ENCODE measurements at places on chromosomes 6 and 20.

- no peak for DNase-seq
Measured at GRCh38 chr6:158977382-158977781, 22.6 kb downstream of the RSPH3 start.

- no peak for DNase-seq
Measured at GRCh38 chr20:57456116-57456515, 64.9 kb downstream of the RBM38 start.

DNA sequence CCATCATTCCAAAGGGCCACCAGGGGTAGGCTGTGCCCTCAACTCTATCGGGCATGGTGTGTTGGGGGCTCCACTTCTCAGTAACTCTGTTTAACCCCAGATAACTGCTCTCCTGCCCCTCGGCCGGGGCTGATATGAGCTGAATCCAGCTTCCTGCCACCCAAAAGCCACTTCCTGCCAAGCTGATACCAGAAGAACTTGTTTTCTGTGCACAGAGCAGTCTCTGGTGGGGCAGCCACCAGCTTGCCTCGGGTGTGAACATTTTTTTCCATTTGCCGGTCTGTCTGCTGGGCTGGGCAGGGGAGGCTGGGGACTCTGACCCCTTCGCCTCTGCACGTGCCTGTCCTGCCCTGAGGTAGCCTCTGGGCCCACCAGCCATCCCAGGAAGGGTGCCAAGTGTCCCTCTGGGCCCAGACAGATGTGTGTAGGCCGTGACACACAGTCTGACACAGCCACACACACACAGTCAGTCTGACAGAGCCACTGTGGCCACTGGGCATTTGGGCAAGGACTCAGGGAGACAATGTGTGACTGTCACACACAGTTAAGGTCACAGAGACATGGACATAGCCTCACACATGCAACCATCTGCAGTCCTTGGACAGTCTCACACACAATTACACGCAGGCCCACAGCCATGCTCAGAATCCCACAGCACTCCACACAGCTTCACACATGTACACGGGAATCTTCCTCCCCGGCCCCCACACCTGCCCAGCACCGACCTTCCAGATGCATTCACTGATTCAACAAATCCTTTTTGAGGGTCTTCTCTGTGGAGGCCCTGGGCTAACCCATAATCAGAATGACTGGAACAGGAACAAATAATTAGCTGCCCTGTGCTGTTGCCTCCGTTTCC lies 45.1 kb downstream of the NOL4L start:
- DNase-seq = peak; percentile 64

GRCh38 chr20:57698116-57698866 lies 11.5 kb downstream of the PMEPA1 start:
- no peak for DNase-seq

DNA sequence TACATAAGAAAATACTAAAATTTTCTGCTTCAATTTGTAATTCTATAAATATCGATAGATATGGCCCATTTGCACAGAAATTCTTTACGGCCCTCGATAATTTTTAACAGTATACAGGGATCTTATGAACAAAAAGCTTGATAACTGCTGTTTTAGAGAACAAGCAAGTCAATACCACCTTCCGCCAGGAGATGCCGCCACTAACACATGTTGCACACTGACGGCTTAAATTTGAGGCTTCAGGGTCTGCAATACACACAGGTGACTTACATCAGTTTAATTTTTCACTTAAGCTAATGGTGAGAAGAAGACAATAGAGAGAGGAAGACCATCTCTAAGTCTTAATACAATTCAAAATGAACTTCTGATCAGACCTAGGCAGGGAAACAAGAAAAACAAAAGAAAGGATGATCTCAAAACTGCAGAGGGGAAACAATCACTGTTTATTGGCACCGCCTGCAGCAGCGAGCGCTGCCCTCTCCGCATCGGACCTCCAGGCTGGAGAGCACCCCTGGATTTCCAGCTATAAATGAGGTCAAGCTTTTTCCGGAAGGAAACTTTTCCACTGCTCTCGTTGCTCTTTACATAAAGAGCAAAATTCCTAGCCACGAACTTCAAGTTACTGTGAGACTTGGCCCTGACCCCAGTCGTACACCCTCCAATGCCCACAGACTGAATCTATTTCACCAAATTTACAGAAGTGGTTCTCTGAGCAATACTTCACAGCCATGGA lies 53.9 kb downstream of the OTOR start:
- DNase-seq = no peak

GRCh38 chr20:9353916-9354276 lies 160.5 kb upstream of the LAMP5 start:
- no peak for DNase-seq

DNA sequence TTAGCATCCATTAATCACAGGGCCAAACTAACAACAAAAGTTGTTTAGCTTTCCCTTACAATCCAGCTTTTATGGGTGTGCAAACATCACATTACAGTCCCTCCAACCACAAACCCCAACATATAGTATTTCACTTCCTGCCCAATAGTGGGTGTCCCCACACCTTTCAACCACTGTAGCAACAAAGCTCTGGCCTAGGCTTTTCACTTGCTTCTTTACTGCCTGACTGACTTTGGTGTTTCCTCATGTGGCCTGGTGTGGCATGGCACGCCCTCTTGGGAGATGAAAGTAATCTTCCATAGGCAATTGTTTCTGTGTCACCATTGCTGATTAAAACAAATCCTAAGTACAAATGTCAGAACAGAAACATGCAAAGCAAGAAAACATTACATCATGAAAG lies 46.3 kb downstream of the MCM8 start:
- peak; percentile 79 for DNase-seq

DNA sequence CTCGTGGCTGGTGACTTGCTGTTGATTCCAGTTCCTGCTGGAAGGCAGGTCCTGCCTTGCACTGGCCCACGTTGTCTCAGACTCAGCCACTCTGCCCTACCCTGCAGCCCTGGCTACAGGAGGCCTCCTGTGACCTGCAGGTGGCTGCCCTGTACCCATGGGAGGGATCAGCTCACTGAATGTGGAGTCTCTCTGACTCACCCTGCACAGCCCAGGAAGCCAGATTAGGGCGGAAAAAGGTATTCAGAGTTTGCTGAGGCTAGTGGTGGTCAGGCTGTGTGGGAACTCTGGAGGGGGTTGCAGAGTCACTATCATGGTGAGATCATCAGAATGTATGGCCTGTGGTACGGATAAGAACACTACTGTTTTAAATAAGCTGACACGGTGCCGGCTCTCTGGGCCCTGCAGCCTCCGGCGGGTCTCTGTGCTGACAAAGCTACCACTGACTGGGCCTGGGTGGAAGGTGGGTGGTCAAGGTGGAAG lies 24.7 kb upstream of the PYGB start:
- peak; percentile 27 for DNase-seq

GRCh38 chr20:62413896-62414481 lies 6.9 kb upstream of the CABLES2 start:
- DNase-seq = no peak

DNA sequence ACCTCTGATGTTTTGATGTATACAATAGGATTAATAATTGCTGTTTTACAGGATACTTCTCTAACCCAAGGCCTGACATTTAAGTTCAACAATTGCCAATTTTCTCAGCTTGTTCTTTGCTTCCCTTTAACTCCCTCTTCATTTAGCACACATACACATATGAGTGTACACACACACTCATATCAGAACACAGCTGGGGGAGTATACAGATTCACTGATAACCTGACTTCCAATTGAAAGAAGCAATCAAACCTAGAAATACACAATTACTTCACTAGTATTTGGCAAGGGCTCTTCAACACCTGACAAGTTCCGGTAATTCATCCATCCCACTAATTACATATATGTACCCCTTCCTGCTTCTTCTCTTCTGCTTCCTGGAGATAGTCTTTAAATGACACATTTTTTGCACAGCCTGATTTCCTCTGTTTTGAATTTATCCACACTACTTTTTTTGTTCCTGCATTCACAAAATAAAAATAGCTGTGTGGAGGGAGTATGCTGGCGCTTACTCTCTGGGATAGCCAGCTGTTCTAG lies 11.2 kb downstream of the UST start:
- DNase-seq = no peak

GRCh38 chr6:144580039-144580438 lies 294.9 kb downstream of the UTRN start:
- DNase-seq = no peak

- DNase-seq = no peak
Measured at GRCh38 chr6:26330859-26331217, 34.2 kb upstream of the BTN3A2 start.

- no peak for DNase-seq
Measured at GRCh38 chr6:87697581-87698546, 4.2 kb downstream of the AKIRIN2 start.

DNA sequence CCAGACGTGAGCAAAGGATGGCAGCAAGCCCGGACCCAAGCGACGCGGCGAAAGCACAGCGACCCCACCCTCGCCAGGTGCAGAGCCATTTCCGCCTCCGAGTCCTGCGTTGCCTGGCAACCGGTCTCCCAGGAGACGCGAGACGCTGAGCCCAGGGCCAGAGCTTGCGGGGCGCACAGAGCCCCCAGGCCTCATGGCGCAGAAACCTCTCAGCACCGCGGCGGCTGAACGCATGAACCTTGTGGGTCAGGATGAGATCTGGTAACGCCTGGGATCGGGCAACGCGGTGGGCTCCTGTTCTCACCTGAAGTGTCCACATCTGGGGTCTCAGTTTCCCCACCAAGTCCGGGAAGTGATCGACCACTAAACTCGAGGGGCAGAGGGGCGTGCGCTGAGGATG lies 77.7 kb downstream of the ANKRD60 start:
- no peak for DNase-seq

- no peak for DNase-seq
Measured at GRCh38 chr20:16953858-16954257, 205.7 kb downstream of the OTOR start.

- DNase-seq = no peak
Measured at GRCh38 chr6:14072084-14072483, 45.5 kb upstream of the CD83 start.

DNA sequence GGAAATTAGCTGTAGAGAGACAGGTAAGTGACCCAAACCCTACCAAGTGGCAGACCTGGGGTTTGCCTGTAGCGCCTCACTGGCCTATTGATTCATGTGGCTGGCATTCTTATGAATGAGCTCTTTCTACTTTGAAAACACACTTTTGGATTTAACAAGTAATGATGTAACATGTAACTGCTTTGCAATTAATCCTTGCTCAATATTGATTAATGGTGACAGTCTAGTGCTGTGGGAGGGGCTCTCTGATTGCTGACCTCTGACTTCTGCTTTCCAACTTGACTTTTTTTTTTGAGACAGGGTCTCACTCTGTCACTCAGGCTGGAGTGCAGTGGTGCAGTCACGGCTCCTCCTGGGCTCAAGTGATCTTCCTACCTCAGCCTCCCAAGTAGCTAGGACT lies 82.7 kb downstream of the TIAM2 start:
- DNase-seq = no peak

- DNase-seq = no peak
Measured at GRCh38 chr6:14423330-14423729, 305.8 kb downstream of the CD83 start.

- no peak for DNase-seq
Measured at GRCh38 chr6:108157981-108158525, 7.8 kb upstream of the NR2E1 start.

- no peak for DNase-seq
Measured at GRCh38 chr6:89082486-89082891, 1.9 kb downstream of the PNRC1 start.

GRCh38 chr6:18473755-18474154 lies 86.6 kb downstream of the RNF144B start:
- DNase-seq = no peak

- DNase-seq = no peak
Measured at GRCh38 chr6:890995-891394, 198.1 kb upstream of the EXOC2 start.

- no peak for DNase-seq
Measured at GRCh38 chr20:15676815-15677214, 896.4 kb downstream of the KIF16B start.

GRCh38 chr6:134410541-134410940 lies 92.6 kb upstream of the SGK1 start:
- no peak for DNase-seq

DNA sequence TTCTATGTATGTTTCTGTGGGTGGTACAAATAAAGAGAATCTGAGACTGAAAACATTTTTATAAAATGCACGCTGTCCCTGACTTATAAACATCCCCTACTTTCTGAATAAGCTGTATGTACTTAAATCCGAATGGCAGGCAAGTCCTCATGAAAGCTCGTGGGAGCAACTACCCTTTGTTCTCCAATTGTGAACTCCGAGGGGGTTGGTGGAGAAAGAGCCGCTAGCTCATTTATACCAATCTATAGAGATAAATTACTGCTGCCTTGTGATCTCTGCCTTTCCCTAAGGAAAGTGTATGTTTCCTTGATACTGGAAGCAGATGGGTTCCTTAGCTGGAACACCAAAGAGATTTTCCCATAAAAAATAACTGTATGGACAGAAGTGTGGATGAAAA lies 84.5 kb downstream of the GJA10 start:
- no peak for DNase-seq

DNA sequence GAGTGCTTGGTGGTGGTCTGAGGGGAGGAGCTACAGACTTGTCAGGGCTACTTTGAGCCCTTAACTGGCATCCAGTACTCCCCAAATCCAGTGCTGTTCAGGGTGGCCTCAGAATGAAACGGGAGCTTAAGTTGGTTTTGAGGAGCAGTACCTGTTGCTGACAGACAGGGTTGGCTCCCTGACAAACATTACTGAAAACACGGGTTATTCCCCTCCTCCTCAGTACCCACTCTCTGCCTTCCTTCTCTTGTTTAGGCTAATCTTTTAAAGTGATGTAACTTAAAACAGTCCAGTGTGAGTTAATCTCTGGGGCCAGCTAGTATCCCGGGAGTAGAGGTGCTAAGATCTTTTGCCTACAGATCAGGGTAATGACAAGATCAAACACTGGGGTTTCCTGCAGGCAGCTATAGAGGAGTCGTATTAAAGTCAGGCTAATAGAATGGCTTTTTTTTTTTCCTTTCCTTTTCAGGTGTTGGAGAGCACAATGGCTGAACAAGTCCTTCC lies 3.7 kb downstream of the TNFAIP3 start:
- no peak for DNase-seq

DNA sequence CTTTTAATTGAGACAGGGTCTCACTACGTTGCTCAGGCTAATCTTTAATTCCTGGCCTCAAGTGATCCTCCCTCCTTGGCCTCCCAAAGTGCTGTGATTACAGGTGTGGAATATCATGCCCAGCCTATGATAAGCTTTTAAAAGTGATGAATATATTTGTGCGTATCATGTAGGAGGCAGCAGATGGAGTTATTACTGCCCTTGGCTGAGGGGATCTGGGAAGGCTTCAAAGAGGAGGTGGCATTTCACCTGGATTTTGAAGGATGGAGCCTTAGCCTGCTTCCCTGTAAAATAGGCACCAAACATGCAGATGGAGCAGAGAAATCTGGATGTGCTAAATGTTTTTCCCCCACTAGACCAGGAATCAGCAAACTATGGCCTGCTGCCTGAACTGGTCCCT lies 10.1 kb downstream of the PIM1 start:
- no peak for DNase-seq

GRCh38 chr6:29680904-29681303 lies at the start of gene ZFP57:
Gene ZFP57, minus strand, starts transcription at chr6:29681152. Its CDS starts 4,149 bp downstream, at chr6:29677003.
- DNase-seq = no peak
